ENCODE measurements at places on chromosomes 4 and X. TPM values are rescaled to one million over a fixed set of nuclear protein-coding genes. Genes with fewer than 3 reads are reported as not detected.

Gene PSAPL1
- 0.06 TPM for total RNA-seq

Gene COL4A5
- total RNA-seq = 119 TPM

Gene MMRN1
- total RNA-seq = 35.9 TPM

Gene TSPAN5
- 60.7 TPM for total RNA-seq

Gene RBMXL3
- total RNA-seq = not detected

Gene RAB41
- total RNA-seq = not detected

Gene FHIP1A
- 5.3 TPM for total RNA-seq

Gene DCX
- total RNA-seq = 33.4 TPM

Gene WNK3
- total RNA-seq = 20.8 TPM

Gene CT45A9
- not detected for total RNA-seq

DNA sequence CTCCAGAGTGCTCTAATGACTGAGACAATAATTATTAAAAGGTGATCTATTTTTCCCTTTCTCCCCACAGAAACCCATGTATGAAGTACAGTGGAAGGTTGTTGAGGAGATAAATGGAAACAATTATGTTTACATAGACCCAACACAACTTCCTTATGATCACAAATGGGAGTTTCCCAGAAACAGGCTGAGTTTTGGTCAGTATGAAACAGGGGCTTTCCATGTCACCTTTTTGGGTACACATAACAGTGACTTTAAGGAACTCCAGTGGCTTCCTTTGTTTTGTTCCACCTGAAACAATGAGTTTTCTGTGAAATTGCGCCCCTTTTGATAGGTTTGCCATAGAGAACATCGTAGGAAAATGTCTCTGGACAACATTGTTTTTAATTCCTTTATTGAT is 69.6 kb downstream of the KIT start:
- H3K27me3 ChIP-seq = no peaks in the 10 kb centered on the region
- no peak overlapping the region for H3K27ac ChIP-seq
- H3K4me3 ChIP-seq = no peak overlapping the region
- H3K36me3 ChIP-seq = no peaks in the 10 kb centered on the region

DNA sequence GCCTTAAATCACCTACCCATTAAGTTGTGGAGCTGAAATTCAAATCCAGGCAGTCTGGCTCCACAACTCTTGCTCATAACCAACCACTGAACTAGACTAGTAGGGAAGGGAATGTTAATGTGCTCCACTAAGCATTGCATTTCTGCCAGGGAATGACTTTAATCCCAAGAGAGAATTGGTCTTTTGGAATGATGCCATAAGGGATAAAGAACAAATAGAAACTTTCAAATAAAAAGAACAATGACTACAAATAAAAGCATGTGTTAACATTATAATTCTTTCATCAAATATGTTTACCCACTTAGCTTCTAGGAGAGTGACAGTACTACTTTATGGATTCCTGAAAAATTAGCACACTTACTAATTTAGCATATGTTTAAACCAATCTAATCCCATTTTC is 905.9 kb downstream of the CENPC start:
- no peak overlapping the region for H3K4me3 ChIP-seq
- no peaks in the 10 kb centered on the region for H3K36me3 ChIP-seq
- no peaks in the 10 kb centered on the region for H3K27me3 ChIP-seq
- H3K27ac ChIP-seq = no peak overlapping the region
- peaks cover 5% of the 10 kb centered on the region for H3K4me1 ChIP-seq

DNA sequence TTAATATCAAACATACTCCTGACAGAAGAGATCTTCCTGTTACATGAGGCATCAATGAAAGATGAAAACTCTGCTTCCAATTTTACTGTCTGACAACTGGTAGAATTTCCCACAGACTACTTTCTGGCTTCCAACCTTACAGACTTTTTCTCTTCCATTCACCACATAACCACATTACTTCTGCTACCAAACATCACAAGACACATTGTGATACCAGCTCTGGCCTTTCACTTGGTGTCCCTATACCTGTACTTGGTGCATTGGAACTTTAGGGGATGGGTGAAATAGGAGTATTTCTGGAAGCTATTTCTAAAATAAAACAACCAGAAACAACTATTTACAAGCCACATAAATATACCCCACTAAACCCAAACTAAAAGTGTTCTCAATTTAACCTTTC is 20.5 kb downstream of the AMTN start:
- H3K36me3 ChIP-seq = no peaks in the 10 kb centered on the region
- no peak overlapping the region for H3K4me3 ChIP-seq
- H3K27me3 ChIP-seq = no peaks in the 10 kb centered on the region
- no peaks in the 10 kb centered on the region for H3K4me1 ChIP-seq
- no peak overlapping the region for H3K27ac ChIP-seq

GRCh38 chr4:83964996-83965541 is 429.2 kb downstream of the GPAT3 start:
- H3K4me1 ChIP-seq = no peaks in the 10 kb centered on the region
- no peak overlapping the region for H3K27ac ChIP-seq
- DNase-seq = no peak
- no peaks in the 10 kb centered on the region for H3K36me3 ChIP-seq

- no peaks in the 10 kb centered on the region for H3K36me3 ChIP-seq
- no peak for DNase-seq
- H3K4me1 ChIP-seq = no peaks in the 10 kb centered on the region
- no peaks in the 10 kb centered on the region for H3K27me3 ChIP-seq
- H3K4me3 ChIP-seq = no peak overlapping the region
- no peak overlapping the region for H3K27ac ChIP-seq
Observed at GRCh38 chr4:33058998-33059397, 2338.8 kb downstream of the PCDH7 start.

- H3K4me3 ChIP-seq = no peak overlapping the region
- H3K27ac ChIP-seq = no peak overlapping the region
- no peak for DNase-seq
- no peaks in the 10 kb centered on the region for H3K36me3 ChIP-seq
- no peaks in the 10 kb centered on the region for H3K4me1 ChIP-seq
Observed at GRCh38 chr4:158450741-158451140, 70.9 kb upstream of the RXFP1 start.

DNA sequence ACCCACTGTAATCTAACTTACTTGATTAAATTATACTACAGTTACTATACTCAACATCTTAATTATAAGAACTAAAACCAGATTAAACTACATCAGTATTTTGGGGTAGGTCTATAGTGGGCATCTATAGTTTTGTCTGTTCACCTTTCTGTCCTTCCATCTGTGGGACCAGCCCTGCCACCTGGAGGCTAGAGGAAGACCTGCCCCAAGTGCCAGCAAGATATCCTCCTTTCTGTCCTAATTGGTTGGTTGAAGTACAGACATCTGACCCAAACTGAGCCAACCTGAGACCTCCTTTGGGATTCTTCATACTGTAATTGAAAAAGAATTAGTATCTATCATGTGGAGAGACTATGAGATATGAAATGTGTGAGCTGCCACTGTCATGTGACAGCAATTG is 172.2 kb upstream of the TLL1 start:
- no peak overlapping the region for H3K4me3 ChIP-seq
- no peaks in the 10 kb centered on the region for H3K36me3 ChIP-seq
- no peaks in the 10 kb centered on the region for H3K27me3 ChIP-seq
- DNase-seq = no peak
- no peaks in the 10 kb centered on the region for H3K4me1 ChIP-seq

DNA sequence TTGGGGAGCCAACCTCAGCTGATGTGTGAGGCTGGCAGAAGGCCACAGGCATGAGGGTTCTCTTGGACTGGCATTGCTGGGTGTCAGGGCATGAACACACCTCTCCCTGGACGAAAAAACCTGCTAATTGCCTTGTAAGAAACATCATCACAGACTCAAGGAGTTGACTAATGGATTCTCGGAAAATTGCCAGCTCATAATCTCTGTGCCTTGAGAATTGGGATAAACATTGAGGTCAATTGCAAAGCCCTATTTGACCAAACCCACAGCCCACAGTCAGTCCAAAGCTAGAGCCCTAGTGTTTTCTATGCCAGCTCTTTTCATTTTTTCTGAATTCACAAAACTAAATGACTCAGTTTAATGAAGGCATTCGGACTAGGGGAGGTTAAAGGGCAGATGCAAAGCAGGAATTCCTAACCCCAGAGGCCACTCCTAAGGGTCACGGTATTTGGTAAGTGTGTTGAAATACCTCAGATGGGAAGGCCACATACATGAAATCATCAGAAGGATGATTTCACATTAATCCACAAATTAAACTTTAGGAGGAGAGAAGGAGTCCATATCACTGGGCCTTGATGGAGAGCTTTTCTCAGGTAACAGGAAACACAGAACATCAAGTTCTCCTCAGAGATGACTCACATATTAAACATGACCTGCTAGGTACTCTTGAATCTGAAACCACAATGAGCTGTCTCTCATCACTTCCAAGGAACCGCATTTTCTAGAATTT is 39.0 kb upstream of the RASL11B start:
- peaks cover 7% of the 10 kb centered on the region for H3K4me1 ChIP-seq
- no peak for DNase-seq
- no peaks in the 10 kb centered on the region for H3K27me3 ChIP-seq
- no peak overlapping the region for H3K27ac ChIP-seq

GRCh38 chr4:15963001-15963451 is at the start of gene FGFBP2:
FGFBP2 (minus strand) TSS chr4:15963175; CDS start chr4:15963129, 46 bp downstream.
- H3K27me3 ChIP-seq = no peaks in the 10 kb centered on the region
- no peak within 1 kb of the TSS for H3K27ac ChIP-seq
- no peak within 1 kb of the TSS for H3K4me3 ChIP-seq
- DNase-seq = no peak

- no peaks in the 10 kb centered on the region for H3K4me1 ChIP-seq
- no peak for DNase-seq
- no peak overlapping the region for H3K27ac ChIP-seq
- H3K4me3 ChIP-seq = no peak overlapping the region
Observed at GRCh38 chrX:12984603-12985319, 9.9 kb downstream of the TMSB4X start.

DNA sequence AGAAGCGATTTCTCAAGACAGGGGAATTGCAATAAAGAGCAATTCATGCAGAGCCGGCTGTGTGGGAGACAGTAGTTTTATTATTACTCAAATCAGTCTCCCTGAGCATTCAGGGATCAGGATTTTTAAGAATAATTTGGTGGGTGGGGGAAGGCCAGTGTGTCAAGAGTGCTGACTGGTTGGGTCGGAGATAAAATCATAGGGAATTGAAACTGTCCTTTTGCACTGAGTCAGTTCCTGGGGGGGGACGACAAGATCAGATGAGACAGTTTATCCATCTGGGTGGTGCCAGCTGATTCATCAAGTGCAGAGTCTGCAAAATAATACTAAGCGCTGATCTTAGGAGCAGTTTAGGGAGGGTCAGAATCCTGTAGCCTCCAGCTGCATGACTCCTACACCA is 502.4 kb downstream of the NLGN4X start:
- no peak overlapping the region for H3K4me3 ChIP-seq
- H3K27me3 ChIP-seq = peaks cover 3% of the 10 kb centered on the region
- no peaks in the 10 kb centered on the region for H3K4me1 ChIP-seq
